ENCODE measurements at places on chromosomes 5 and 9. TPM values are rescaled to one million over a fixed set of nuclear protein-coding genes. Genes with fewer than 3 reads are reported as not detected.

Gene ESM1
- not detected for total RNA-seq

Gene FOXD4L4
- 0.26 TPM for total RNA-seq

Gene AGXT2
- total RNA-seq: 0.21 TPM

Gene ANKRD33B
- 25.3 TPM for total RNA-seq

Gene SHISAL2B
- total RNA-seq: not detected

Gene DMRTA1
- 0.14 TPM for total RNA-seq

Gene GFI1B
- 0.79 TPM for total RNA-seq

Gene PCDHB5
- total RNA-seq: not detected

Gene DMRT2
- 0.61 TPM for total RNA-seq

Gene OTP
- not detected for total RNA-seq

- DNase-seq: no peak
These were observed 1.5 kb downstream of the WHRN start for GRCh38 chr9:114503522-114504340.

- no peak for DNase-seq
These were observed 395.7 kb upstream of the SEMA6A start for GRCh38 chr5:116970318-116970717.

GRCh38 chr5:58890701-58891085, 307.8 kb downstream of the RAB3C start:
- DNase-seq: no peak

GRCh38 chr5:131466171-131466766, 168.8 kb downstream of the RAPGEF6 start:
- DNase-seq: no peak

- DNase-seq: peak; percentile 17
These were observed 178.4 kb downstream of the MACROH2A1 start for GRCh38 chr5:135220394-135221186.

DNA sequence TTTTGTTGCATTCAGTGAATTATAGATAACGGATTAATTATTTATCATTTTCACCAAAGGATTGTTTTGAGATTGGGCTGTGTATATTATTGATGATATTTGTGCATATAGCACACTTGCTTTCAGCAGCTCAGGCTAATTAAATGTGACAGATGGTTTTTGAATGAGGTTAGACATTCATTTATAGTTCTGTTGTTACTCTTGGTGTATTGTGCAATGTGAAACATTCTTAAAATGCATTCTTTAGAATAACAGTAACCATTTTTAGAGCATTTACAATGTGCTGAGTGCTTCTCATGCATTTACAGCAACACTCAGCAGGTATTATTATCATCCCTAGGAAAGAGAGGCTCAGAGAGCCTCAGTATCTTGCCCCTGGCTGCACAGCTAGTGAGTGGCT, 23.8 kb downstream of the NANS start:
- no peak for DNase-seq

- no peak for DNase-seq
These were observed 974.0 kb upstream of the CDH10 start for GRCh38 chr5:25618821-25619220.

GRCh38 chr5:171759777-171760176, 25.8 kb upstream of the SMIM23 start:
- no peak for DNase-seq

- DNase-seq: peak; percentile 83
These were observed 149.5 kb downstream of the FANCC start for GRCh38 chr9:95167998-95168397.

DNA sequence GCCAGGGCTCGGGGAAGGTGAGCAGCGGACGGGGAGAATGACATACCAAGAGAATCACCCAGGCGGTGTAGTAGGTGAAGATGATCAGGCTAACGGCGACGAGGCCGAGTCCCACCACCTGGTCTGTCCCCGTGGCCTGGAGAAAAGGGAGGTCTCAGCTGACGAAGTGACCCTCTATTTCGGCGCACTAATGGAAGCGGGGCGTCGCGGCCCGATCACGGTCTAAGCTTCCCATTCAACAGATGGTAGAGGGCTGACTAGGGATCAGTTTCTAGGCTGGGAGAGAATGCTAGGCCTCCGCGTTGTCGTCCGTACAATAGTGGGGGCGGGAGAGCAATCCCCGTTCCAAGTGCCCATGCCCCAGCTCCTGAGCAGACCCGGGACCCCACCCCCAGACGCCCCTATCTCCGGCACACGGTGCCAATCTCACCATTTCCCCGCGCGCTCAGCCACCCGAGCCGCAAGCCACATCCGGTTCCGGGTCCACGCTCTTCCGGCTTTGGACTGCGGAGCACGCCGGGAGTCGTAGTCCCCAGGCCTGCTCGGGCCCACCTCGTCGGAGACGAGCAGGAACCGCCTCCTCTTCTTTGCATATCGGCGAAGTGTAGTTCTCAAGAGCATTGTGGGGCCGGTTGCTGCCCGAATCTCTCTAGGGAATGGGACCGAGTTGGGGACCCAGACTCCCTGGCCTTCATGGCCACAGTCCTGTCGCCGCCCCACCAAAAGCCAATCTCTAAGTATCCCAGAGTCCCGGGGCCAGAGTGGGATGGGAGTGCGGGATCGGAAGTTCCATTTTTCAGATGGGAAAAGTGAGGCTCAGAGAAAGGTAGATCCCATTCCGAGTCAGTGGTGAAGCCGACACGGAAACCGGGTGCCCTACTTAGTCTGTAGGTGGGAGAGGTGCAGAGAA, at the start of gene DPM2:
Gene DPM2, minus strand, starts transcription at position 467 of the 910 bp plus-strand sequence. Its CDS starts 34 bp downstream, at position 433.
- DNase-seq: peak; percentile 83

- DNase-seq: no peak
These were observed 120.7 kb upstream of the PAPPA start for GRCh38 chr9:116032683-116033440.

GRCh38 chr9:35658968-35659220, 802 bp downstream of the CCDC107 start:
- DNase-seq: no peak

DNA sequence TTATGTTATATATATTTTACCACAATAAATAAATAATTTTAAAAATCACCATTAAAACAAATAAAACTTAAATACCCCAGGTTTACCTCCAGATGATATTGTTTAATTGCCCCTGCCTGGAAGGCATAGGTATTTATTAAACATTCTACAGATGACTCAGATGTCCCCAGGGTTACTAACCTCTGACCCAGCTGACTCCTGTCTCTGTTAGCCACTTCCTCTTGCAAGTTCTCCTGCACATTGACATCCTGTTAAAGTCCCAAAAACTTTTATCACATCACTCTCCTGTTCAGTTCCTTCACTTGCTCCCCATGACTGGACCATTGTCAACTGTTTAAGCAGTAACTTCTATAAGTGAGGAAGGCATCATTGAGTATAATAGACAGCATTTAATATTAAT, 37.0 kb upstream of the RAB3C start:
- no peak for DNase-seq

GRCh38 chr5:15026011-15026893, 154.7 kb upstream of the ANKH start:
- no peak for DNase-seq

DNA sequence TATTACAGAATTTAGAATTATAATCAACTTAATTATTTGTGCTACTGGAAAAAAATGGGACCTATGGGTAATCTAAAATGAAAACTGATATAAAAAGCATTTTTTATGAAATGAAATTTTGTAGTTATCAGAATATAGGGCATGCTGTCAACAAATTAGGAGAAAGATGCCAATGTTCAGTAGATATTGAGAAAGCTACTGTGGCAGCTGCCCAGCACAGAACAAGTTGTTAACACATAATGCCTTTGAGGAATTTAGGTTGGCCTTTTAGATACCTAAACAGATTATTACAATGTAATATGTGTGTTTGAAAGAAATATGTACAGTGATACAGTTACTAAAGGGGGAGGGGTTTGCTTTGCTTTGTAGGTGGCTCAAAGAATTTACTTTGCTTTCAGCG, 54.1 kb downstream of the PPIC start:
- no peak for DNase-seq

DNA sequence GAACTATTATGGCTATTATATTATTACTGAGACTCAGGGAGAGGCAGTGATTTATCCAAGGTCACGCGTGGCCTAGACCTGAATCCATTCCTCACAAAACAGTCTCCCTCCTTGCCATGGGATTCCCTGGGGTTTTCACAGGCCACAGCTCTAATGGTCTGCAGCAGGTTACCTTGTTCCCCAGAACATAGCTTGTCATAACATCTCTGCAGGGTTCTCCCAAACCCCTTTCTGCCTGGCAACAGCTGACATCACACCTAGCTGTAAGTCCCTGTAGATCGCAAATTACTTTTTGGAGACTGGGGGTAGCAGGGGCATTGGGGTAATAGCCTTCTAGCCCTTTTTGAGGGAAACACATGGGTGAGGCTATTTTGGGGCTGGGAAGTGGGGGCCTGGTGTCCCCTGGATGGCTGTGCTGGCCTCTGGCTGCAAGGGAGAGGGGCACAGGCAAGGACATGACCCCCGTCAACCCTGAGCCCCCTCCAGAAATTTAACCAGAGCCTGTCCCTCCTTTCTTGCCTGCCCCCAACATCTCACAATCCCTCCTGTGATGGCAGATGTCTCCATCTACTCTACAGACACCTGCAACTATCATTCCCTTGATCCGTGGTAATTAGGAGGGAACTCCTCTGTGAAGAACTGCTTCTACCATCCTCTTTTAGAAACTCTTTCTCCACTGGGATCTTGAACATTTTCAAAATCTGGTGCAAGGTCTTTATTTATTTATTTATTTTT, 1.3 kb downstream of the CD74 start:
- no peak for DNase-seq
